ENCODE measurements at places on chromosomes 1 and 21.
A peak's percentile ranks its signal among the peaks of the same experiment; 100 is the strongest.

GRCh38 chr1:30915491-30916230, 7.1 kb upstream of the SDC3 start:
- DNase-seq, result no peak

- DNase-seq, result no peak
These were observed 33.2 kb downstream of the VCAM1 start for GRCh38 chr1:100752791-100753190.

GRCh38 chr21:44999972-45000636, 60.3 kb downstream of the SLX9 start:
- DNase-seq, result no peak

GRCh38 chr1:166169182-166169581, 2.4 kb upstream of the FAM78B start:
- DNase-seq, result no peak

DNA sequence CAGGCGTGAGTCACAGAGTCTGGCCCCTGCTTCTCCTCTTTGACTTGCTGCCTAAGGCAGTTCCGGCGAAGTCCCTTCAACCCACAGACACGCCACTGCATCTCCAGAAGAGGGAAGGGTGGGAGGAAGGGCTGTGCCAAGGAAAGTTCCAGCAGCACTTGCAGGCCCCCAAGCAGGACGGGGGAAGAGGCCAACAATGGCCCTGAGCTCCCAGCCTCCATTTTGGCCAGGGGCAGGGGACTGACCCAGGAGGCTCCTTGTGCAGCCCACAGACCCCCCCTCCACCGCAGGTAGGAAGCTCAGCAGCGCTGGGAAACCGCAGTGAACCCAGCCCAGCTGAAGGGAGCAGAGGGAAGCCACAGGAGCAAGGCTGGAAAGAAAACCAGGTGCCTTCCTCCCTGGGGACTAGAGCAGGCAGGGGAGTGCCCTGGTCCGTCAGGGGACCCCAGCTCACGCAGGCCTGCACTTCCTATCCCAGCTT, 35.4 kb downstream of the ACOT7 start:
- DNase-seq, result peak; percentile 97

GRCh38 chr1:232310541-232310940, 319.4 kb downstream of the SIPA1L2 start:
- no peak for DNase-seq

- no peak for DNase-seq
These were observed 559 bp upstream of the MTARC2 start for GRCh38 chr1:220747437-220748088.

DNA sequence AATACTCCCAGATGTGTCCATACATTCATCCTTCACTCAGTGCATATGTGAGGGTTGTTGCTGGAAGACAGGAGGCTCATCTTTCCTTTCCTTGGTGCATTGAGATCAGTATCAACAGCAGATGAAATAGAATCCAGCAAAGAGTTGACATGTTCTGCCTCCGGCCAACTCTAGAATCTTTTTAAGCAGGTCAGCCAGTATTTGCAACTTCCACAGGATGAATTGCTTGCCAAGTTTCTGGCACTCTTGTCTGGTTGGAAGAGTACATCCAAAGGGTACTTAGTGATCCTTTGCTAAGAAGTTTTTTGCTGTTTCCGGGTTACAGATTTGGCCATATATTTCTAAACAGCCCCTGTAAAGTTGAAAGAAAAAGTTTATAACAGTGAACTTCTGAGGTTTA, 21.1 kb downstream of the SYNC start:
- DNase-seq, result no peak

DNA sequence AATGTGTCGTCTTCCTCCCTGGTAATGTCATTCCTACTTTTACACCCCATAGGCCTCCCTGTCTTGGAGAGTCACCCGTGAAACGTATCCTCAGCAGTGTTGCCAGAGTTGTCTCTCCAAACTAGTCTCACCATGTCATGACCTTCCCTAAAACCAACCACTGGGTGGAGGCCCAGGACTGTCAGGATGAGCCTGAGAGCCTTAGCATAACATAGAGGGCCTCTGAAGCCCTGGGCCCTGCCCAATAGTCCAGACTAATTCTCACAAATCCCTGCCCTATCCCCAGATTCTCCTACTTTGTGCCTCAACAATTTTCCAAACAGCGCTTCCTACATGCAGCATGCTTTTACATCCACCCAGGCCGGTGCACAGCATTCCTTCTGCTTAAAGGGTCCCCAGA, 29.3 kb upstream of the HSD3B1 start:
- no peak for DNase-seq

DNA sequence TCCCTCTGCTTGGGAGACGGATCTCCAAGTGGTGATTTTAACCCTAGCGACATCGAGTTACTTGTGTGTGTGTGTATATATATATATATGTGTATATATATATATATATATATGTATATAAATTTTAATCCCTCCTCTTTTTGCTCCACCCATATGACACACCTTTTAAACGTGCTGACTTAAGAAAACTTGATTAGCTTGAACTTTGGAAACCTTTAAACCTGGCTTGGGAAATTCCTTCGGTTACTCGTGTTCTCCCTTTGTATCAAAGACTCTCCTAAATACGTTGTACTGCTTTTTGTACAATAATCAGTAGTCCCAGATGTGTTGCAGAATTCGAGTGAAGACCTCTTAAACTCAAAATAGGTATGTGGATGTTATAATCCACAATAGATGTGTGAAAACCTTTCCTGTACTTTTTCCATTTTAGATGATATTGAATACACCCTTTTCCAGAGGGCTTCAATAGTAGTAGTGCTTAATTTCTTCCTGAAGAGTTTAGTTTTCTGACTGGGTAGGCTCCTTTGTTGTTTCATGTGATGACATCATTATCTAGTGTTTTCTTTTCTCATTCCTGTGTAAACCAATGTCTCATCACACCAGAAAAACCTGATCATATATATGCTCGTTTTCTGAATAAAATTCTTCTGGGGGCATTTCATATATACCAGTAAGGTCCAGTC, 1.4 kb downstream of the RNF11 start:
- peak; percentile 48 for DNase-seq

Data from M059J (cell line).